CD4-positive, alpha-beta T cell (primary cell): ENCODE measurements at places on chromosomes 16 and 17. TPM values are rescaled to one million over a fixed set of nuclear protein-coding genes. Genes with fewer than 3 reads are reported as not detected.

- H3K4me3 ChIP-seq = no peak overlapping the region
- peaks cover 6% of the 10 kb centered on the region for H3K4me1 ChIP-seq
- H3K27ac ChIP-seq = no peak overlapping the region
Observed at GRCh38 chr16:71610936-71611871, 14.8 kb upstream of the MARVELD3 start.

DNA sequence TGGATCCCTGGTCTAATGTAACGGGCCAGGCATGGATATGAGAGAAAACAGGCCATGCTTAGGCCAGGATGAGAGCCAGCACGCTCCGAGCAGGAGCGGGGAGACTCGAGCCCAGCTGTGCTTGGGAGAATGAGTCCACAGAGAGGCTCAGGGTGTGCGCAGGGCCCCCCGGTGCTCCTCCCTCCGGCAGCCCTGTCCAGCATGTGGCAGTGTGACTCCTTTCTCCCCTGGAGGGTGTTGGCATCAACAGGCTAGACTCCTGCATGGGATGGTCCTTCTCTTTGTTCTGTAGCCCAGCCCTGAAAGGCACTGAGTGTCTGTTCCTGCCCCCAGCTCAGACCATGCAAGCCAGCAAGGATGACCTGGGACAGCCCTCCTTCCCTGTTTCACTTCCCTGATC, 23.4 kb downstream of the PGS1 start:
- H3K4me1 ChIP-seq = peaks cover 7% of the 10 kb centered on the region
- no peak overlapping the region for H3K27ac ChIP-seq

DNA sequence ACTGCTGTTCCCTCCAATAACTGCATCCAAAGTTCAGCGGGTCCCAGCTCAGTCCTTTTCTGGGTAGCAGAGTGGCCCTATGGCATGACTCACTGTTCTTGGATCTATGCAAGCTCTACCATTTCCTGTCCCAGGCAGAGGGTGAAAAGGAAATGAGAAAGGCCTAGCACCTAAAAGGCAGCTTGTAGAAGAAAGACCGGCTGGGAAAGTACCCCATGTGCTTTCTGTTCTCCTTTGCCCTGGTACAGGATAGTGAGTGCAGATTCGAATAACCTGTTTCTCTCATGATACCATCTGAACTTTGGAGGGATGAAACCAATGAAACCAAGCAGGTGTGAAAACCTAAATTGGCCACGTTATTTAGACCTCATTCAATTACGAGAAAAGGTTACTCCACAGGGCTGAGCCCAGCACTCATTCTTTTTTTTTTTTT, 12.7 kb upstream of the HASPIN start:
- peaks cover 35% of the 10 kb centered on the region for H3K4me1 ChIP-seq
- no peak overlapping the region for H3K27ac ChIP-seq
- peaks cover 17% of the 10 kb centered on the region for H3K36me3 ChIP-seq
- peak overlapping the region; percentile 16 for H3K4me3 ChIP-seq
- no peaks in the 10 kb centered on the region for H3K27me3 ChIP-seq

GRCh38 chr16:69119536-69119935, 12.9 kb downstream of the CHTF8 start:
- no peaks in the 10 kb centered on the region for H3K4me1 ChIP-seq
- H3K27me3 ChIP-seq = no peaks in the 10 kb centered on the region
- peaks cover 64% of the 10 kb centered on the region for H3K36me3 ChIP-seq
- no peak overlapping the region for H3K27ac ChIP-seq
- H3K4me3 ChIP-seq = no peak overlapping the region
- no peak for DNase-seq

DNA sequence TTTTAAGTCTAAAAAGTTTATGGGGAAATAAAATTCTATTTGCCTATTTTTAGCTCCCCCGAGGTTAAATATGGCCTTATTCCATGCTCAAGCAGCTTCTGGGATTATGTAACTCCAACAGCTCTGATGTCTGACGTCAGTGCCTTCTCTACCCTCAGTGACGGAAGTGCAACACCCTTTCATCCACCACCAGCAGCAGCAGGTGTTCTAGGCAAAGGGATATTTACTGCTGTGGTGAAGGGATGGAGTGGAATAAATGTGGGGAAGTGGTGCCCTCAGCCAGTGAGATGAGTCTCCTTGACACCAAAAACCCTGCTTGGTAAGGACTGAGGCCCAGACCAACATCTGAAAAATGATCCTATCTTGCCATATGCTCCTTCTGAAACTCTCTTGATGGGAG, 247.4 kb downstream of the SHISA9 start:
- no peak for DNase-seq
- H3K36me3 ChIP-seq = no peaks in the 10 kb centered on the region
- no peak overlapping the region for H3K4me3 ChIP-seq
- no peaks in the 10 kb centered on the region for H3K4me1 ChIP-seq

- no peaks in the 10 kb centered on the region for H3K27me3 ChIP-seq
- peaks cover 2% of the 10 kb centered on the region for H3K36me3 ChIP-seq
- peaks cover 63% of the 10 kb centered on the region for H3K4me1 ChIP-seq
- H3K4me3 ChIP-seq = peak overlapping the region; percentile 6
- DNase-seq = no peak
Observed at GRCh38 chr17:76499267-76499667, 2.0 kb downstream of the RHBDF2 start.

- peaks cover 11% of the 10 kb centered on the region for H3K27me3 ChIP-seq
- H3K4me3 ChIP-seq = no peak overlapping the region
- H3K4me1 ChIP-seq = peaks cover 7% of the 10 kb centered on the region
Observed at GRCh38 chr16:71353736-71354135, 4.8 kb upstream of the CALB2 start.

Gene LDHD
- total RNA-seq = not detected

DNA sequence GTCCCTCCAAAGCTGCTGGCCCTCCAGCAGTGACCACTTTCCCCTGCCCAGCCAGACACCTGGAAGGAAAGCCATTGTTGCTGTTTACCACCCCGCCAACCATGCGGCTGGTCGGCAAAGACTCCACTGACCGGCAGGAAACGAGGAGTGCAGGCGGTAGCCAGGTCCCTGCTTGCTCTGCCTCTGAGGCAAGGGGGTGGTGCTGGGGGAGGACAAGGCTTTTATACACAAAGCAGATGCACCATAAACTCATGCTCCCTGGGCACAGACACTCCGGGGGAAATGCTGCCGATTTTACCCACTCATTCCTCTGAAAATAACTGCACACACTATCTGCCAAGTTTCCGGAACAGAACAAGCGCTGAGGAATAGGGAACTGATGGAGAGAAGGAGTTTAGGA, 62.8 kb upstream of the GRIN2A start:
- H3K27me3 ChIP-seq = no peaks in the 10 kb centered on the region
- H3K27ac ChIP-seq = no peak overlapping the region
- no peaks in the 10 kb centered on the region for H3K4me1 ChIP-seq
- no peak overlapping the region for H3K4me3 ChIP-seq

Gene C16orf86
- 2.4 TPM for total RNA-seq

GRCh38 chr17:31834448-31834847, 24.6 kb downstream of the COPRS start:
- DNase-seq = no peak
- no peak overlapping the region for H3K4me3 ChIP-seq
- no peak overlapping the region for H3K27ac ChIP-seq
- no peaks in the 10 kb centered on the region for H3K4me1 ChIP-seq

- peak overlapping the region; percentile 96 for H3K4me3 ChIP-seq
- H3K27me3 ChIP-seq = no peaks in the 10 kb centered on the region
- H3K4me1 ChIP-seq = peaks cover 56% of the 10 kb centered on the region
- H3K36me3 ChIP-seq = peaks cover 26% of the 10 kb centered on the region
- peak; percentile 91 for DNase-seq
Observed at GRCh38 chr16:88651276-88651988, 579 bp upstream of the CYBA start.

Gene BEAN1
- total RNA-seq = not detected

DNA sequence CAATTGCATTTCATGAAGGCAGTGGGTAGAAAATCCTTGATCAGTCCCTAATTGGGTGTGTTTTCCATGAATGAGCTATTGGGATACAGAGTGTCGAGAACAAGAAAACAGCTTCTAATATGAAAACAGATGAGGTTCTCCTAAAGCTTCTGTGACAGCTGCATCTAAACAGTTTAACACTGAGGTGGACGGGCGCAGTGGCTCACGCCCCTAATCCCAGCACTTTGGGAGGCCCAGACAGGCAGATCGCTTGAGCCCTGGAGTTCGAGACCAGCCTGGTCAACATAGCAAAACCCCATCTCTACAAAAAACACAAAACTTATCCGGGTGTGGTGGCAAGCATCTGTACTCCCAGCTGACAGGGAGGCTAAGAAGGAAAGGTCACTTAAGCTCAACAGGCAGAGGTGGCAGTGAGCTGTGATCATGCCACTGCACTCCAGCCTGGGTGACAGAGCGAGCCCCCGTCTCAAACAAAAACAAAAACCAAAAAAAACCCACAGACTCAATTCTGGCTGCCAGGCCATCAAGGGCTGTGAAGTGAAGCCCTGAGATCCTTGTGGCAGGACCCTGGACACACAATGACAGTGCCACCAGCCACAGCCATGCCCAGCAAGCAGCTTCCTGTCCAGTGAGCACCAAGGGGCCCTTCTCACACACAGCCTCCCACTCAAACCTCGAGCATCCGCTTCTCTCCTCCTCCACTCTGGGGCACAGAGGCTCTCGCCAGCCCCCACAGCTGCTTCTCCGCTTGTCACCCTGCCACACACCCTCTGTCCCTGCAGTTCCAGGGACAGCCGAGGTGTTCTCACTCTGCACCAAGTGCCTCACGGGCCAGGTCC, 44.0 kb downstream of the ANKRD11 start:
- H3K36me3 ChIP-seq = no peaks in the 10 kb centered on the region
- no peak for DNase-seq
- peaks cover 90% of the 10 kb centered on the region for H3K4me1 ChIP-seq

GRCh38 chr17:78378225-78379130, at the start of gene PGS1:
Gene PGS1 (plus strand): TSS chr17:78378649. CDS start chr17:78378666, 17 bp downstream.
- peak within 1 kb of the TSS; percentile 63 for H3K27ac ChIP-seq
- no peaks in the 10 kb centered on the region for H3K27me3 ChIP-seq
- peak within 1 kb of the TSS; percentile 79 for H3K4me3 ChIP-seq

- H3K27me3 ChIP-seq = peaks cover 2% of the 10 kb centered on the region
- no peak overlapping the region for H3K4me3 ChIP-seq
- no peak for DNase-seq
Observed at GRCh38 chr17:51362811-51363585, 102.7 kb downstream of the UTP18 start.

Gene MYH8
- not detected for total RNA-seq

DNA sequence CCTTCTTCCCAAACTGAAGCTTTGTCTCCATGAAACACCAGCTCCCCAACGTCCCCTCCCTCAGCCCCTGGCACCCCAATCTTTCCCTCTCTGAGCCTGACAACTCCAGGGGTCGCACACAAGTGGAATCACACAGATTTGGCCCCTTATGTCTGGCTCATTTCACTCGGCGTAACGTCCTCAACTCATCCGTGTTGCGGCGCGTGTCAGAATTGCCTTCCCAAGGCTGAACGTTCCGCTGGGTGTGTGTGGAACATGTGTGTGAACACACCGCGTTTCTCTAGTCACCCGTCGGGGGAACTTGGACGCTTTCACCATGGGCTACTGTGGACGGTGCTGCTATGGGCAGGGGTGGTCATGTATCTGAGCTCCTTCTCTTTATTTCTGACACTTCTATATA, 45.0 kb downstream of the TBC1D16 start:
- H3K4me3 ChIP-seq = no peak overlapping the region
- no peak for DNase-seq
- no peaks in the 10 kb centered on the region for H3K36me3 ChIP-seq
- no peak overlapping the region for H3K27ac ChIP-seq
- H3K27me3 ChIP-seq = no peaks in the 10 kb centered on the region

GRCh38 chr16:24668481-24669061, 60.9 kb upstream of the TNRC6A start:
- no peak overlapping the region for H3K27ac ChIP-seq
